Naive B cell (primary cell): ENCODE measurements at places on chromosomes 6 and 20. TPM values are rescaled to one million over a fixed set of nuclear protein-coding genes. Genes with fewer than 3 reads are reported as not detected.

The MGME1 gene
- 99.1 TPM for polyA plus RNA-seq

The IPCEF1 gene
- 0.46 TPM for polyA plus RNA-seq

The SHLD1 gene
- polyA plus RNA-seq, result 29.4 TPM

The SLC22A7 gene
- polyA plus RNA-seq, result not detected

The COX7A2 gene
- polyA plus RNA-seq, result 776 TPM

The PBX2 gene
- polyA plus RNA-seq, result 3.9 TPM

The KHDC1L gene
- polyA plus RNA-seq, result not detected

The CD93 gene
- polyA plus RNA-seq, result 0.05 TPM

The BPI gene
- not detected for polyA plus RNA-seq

The MRAP2 gene
- not detected for polyA plus RNA-seq

The MAS1 gene
- not detected for polyA plus RNA-seq
